ENCODE measurements at places on chromosomes 5 and 9.

- no peak for DNase-seq
These were observed 97.0 kb downstream of the GHR start for GRCh38 chr5:42520203-42520602.

GRCh38 chr9:11023201-11023600, 410.4 kb upstream of the PTPRD start:
- DNase-seq, result no peak

DNA sequence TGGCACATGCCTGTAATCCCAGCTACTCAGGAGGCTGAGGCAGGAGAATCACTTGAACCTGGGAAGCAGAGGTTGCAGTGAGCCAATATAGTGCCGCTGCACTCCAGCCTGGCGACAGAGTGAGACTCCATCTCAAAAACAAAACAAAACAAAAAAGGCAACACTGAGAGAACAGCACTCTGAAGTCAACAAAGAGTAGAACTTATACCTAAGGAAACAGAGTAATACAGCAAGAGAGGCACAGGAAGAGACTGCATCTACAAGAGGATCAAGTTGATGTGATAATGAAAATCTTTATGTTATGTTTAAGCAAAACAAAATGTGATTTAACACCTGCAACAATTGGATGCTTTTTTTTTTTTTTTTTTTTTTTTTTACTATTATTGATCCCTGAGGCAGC, 33.1 kb downstream of the FYB1 start:
- no peak for DNase-seq

GRCh38 chr9:23243523-23243922, 582.5 kb downstream of the ELAVL2 start:
- no peak for DNase-seq

DNA sequence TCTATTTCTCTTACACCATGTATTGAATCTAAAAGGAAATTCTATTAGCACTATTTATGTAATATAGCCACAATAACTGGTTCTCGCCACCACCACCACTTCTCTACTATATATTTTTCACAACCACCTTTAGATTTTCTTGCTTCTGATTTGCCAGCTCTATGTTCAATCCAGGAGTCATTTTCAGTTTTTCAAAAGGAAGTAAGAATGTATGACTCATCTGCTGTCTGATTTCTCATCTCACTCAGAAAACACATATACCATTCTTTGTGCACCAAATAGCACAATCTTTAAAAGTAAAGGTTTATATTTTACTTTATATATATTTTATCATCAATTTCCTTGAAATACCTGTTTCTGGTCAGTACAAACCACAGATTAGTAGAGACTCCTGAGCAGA, 1127.5 kb downstream of the TAF11L14 start:
- DNase-seq, result no peak

- DNase-seq, result peak; percentile 56
These were observed 17.3 kb upstream of the TERT start for GRCh38 chr5:1312206-1312605.

GRCh38 chr9:71025201-71025600, 96.2 kb downstream of the TRPM3 start:
- DNase-seq, result no peak

All from CD4-positive, alpha-beta T cell treated with Interleukin-17A for 1 hour (primary cell).